Stimulated activated CD4-positive, alpha-beta T cell treated with anti-CD3 and anti-CD28 coated beads, Interleukin-2, amount 100 ng/mL, for 4 hours (primary cell): ENCODE measurements at places on chromosomes 11 and 22.
A peak's percentile ranks its signal among the peaks of the same experiment; 100 is the strongest.

DNA sequence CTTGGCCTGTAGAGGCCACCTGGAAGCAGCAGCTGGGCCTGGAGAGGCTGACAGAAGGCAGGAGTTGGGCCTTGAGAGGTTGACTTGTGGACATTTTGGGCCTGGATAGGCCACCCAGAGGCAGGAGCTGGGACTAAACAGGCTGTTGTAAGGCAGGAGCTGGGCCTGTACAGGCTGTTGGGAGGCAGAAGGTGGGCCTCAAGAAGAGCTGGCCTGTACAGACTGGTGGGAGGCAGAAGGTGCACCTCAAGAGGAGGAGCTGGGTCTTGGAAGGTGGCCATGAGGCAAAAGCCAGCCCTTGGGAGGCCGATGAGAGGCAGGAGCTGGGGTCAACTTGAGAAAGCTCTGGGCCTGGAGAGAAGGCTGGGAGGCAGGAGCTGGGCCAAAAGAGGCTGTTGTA, 45.3 kb downstream of the OR4C45 start:
- DNase-seq = no peak

DNA sequence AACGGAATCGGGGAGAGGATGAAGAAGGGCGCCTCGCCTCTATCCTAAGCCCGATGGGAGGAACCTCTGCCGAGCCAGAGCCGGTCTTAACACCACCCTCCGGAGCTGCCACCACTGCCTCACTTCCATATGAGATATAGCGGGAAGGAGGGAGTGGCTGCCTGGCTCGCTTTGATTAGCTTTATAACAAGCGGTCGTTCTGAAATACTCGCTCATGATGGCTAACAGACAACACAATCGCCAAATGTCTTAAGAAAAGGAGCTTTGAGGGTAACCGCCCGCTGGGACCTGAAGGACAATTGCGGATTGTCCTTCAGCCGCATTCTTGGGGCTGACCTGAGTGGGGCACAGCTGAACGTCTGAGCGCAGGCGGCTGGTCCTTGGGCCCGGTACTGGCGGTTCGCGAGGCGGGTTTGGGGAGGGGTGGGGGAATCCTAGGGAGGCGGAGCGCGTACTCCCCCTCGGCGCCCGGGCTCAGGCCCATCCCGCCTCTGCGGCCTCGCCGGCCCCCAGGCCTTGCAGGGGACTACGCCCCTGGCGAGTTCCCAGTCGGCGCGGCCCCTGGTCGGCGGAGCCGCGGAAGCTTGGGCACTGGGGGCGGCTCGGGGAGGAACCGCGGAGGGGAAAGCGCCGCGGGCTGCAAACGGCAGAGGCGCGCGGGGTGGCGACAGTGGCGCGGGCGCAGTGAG, at the start of gene PLAAT5:
Gene PLAAT5, minus strand, starts transcription at position 617 of the 689 bp plus-strand sequence. Its CDS starts 133 bp downstream, at position 484.
- DNase-seq = no peak

- no peak for DNase-seq
These were observed 14.8 kb downstream of the PIWIL4 start for GRCh38 chr11:94581926-94582325.

- no peak for DNase-seq
These were observed 33.3 kb upstream of the NNMT start for GRCh38 chr11:114262681-114263512.

DNA sequence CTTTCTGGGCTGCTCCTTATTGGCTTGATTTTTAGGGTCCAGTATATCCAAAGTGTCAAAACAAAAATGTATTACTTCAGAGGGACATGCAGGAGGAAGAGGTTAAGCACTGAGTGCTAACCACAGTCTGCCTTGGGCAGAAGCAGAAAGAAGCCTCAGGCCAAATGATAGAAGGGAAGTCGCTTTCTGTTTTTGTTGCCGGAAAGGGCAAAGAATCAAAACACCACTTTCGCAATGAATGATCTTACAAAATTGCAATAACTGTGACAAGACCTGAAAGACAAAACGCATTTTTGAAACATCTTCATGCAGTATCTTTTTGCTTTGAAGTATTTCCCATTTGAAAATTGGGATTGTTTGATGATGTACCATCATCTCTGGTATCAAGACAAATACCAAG, 70.1 kb upstream of the PICALM start:
- DNase-seq = no peak

GRCh38 chr11:123796226-123796625, 9.9 kb downstream of the OR6M1 start:
- no peak for DNase-seq

DNA sequence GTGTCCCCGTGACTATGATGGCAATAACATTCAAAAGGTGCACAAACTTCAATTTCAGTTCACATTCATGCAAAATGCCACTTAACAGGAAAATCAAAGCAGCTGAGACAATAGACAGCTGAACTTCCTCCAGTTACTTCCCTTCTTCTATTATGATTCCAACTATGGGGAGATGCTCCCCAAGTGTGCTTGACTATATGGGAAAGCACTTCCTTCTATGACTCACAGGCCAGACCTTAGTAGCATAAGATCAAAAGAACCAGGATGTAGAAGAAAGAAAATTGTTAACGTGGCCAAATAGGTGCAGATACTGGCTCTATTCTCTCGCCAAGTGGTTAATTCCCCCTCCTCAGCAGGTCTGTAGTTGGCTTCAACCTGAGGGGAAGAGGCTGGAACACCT, 7.8 kb upstream of the FAT3 start:
- DNase-seq = no peak

GRCh38 chr11:18608376-18608775, 8.8 kb downstream of the MISFA start:
- DNase-seq = no peak

DNA sequence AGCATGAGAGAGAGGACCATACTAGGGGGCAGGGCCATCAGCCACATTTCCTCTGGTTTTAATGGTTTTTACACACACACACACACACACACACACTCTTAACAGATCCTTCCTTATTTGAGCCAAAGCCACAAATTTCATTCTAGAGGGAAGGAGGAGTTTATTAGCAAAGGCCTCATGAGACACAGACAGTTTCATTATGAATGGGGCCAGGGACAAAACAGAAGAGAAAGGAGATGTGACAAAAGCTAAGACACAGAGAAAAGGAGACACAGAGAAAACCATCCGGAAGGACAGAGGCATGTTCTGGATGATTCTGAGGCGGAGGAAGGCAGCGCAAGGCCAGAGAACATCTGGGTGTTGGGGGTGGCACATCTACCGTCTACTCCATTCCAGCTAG, 32.2 kb upstream of the ARFGAP3 start:
- no peak for DNase-seq

DNA sequence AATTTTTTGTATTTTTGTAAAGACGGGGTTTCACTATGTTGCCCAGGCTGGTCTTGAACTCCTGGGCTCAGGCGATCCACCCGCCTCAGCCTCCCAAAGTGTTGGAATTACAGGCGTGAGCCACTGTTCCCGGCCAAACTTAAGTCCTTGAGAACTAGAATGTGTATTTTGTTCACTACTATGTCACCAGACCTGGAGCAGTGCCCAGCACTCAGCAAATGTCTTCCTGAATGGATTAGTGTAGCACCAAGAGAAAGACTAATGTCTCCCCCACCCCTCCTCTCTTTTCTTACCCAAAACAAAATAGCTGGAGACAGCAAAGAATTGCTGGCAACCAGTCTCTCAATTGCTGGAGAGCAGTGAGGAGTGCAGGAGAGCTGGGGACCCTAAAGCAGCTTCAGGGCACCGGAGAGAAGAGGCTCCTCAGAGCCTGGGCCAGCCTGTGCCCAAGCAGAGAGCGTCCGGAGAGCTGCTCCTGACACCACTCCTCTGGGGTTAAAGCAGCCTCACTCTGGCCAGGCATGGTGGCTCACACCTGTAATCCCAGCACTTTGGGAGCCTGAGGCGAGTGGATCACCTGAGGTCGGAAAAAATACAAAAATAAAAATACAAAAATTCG, 14.9 kb downstream of the SLC25A18 start:
- no peak for DNase-seq

GRCh38 chr22:17655289-17655688, 16.7 kb downstream of the BCL2L13 start:
- DNase-seq = no peak

GRCh38 chr11:63985812-63986155, 454 bp upstream of the OTUB1 start:
- peak; percentile 47 for DNase-seq

DNA sequence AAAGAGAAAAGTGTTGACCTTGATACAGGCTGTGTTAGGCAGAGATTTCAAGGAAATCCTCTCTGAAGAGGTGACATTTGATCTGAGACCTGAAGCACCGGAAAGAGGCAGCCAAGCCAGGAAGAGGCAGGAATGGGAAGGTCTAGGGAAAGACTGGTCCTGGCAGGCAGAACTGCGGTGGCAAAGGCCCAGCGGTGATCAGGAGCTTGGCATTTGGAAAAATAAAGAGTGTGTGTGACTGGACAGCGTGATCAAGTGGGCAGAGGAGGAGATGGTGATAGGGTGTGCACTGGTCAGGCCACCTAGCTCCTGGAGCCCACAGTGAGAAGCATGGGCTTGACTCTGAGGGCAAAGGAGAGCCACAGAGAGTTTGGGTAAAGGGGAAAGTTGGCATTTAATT, 27.2 kb upstream of the GAB4 start:
- no peak for DNase-seq

DNA sequence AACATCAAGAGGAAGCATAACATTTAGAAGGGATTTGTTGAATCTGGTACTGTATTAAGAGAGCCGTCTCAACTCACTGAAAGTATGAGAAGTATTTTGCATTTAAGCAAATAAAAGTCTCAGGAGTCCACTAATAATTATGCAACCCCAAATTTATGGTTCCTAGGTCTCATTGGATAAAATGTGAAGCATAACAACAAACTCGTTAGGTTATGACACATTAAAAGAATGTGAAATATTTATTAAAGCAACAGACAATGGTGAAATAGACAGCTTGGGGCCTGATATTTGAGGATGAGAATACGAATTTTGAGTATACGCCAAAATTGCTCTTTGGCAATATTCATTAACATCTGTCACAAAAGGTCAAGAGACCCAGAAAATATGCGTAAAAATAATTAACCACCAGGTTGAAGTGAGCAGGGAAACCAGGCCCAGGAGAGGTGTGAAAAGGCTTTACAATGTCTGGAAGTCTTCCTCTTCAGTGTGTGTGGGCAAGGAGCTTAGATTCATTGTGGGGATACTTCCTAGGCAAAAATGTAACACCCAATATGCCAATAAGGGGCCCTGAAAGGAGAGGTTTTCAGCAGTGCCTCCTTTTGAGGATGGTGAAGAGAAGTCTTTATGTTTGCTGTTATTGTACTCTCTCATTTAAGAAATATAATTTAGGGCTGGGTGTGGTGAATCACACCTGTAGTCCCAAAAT, 89.2 kb downstream of the FDX1 start:
- no peak for DNase-seq

- DNase-seq = no peak
These were observed 109.4 kb downstream of the RCN1 start for GRCh38 chr11:32200136-32200847.

DNA sequence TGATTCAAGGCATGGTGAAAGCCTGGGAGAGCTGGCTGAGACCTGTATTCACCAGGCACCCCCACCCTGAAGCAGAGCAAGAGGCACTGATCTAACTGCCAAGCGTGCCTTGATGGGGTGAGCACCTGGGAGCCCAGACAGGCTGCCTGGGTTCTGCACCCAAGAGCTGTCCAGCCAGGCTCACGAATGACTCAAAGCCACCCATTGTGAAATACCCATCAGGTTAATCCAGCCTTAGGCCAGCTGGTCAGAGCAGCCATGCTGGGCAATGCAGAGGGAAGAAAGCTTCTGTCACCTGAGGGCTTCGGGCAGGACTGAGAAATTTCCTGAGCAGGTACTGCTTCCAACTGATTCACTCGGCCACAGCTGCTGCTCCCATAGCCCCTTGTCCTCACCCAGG, 22.1 kb downstream of the THOC5 start:
- DNase-seq = no peak

DNA sequence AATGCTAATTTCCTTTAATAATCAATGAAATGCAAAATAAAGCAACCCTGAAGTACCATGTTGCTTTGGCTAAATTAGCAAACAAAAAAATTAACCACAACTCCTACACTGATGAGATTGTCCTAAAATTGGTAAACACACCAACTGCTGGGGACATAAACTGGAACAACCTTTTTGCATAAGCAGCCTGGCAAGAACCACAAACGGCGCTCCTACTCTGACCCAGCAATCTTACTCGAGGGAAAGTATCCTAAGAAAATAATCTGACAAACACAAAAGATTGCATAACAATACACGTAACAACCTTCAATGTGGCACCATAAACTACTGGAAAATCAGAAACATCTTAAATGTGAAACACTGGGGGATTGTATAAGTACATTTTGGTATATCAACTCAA, 189.8 kb upstream of the PITPNB start:
- no peak for DNase-seq

DNA sequence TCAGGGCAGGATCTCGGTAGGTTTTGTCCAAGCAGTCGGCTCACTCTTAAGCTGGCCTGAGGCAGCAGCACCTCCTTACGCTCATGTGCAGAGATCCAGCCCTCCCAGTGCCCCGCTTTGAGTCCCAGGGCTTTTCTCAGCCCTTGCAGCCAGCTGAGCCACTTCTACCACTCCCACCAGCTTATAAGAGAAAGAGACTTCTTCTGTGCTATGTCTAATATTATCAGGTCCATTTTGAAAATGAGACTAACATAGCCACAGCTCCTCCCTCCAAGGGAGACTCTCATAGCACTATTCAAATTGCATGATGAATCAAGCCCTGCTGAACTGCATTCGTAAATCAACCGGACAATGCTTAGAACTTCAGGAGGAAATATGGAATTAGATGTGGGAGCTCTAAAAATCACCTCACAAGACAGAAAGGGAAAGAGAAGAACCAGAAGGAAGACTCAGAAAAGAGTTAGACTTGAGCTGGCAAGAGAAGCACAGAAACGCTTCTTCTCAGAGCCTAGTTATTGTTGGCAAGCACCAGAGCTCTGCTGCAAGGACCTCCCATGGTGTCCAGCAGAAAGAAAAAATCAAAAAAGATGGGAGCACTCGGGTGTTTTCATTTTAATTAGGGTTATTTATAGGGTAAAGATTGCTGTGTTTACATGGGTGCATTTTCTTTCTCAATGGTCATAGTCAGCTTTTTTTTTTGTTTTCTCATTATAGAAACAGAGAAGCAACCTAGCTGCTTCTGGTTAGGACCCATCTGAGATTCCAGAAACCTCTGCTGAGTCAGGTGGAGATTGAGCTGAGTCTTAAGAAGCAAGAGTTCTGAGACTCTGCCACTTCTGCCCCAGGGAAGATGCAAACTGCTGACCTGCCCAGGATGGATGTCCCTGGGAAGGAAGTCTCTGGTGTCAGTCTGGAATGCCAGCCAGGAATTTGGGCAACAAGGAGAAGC, 181.4 kb downstream of the ETS1 start:
- DNase-seq = no peak

DNA sequence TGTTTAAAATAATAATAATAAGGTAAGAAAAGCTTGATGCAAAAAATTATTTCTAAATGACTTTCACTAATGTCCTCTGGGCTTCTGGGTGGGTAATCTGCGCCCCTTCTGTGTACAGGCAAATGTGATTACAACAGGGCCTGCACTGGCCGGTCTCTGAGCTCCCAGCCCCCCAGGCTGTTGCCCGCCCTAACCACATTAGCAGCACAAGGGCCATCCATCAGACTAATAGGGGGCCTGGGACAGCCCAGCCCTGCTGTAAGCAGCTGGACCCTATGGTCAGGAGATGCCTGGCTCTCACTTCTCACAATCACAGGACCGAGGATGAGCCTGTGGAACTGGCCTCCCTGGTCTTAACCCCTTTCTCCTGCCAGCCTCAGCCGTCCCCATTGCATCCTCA, 388.4 kb downstream of the BUD13 start:
- DNase-seq = no peak
